ENCODE measurements at places on chromosomes 7 and 10.
A peak's percentile ranks its signal among the peaks of the same experiment; 100 is the strongest.

GRCh38 chr7:121187676-121188075 is 141.1 kb upstream of the WNT16 start:
- no peak for DNase-seq

DNA sequence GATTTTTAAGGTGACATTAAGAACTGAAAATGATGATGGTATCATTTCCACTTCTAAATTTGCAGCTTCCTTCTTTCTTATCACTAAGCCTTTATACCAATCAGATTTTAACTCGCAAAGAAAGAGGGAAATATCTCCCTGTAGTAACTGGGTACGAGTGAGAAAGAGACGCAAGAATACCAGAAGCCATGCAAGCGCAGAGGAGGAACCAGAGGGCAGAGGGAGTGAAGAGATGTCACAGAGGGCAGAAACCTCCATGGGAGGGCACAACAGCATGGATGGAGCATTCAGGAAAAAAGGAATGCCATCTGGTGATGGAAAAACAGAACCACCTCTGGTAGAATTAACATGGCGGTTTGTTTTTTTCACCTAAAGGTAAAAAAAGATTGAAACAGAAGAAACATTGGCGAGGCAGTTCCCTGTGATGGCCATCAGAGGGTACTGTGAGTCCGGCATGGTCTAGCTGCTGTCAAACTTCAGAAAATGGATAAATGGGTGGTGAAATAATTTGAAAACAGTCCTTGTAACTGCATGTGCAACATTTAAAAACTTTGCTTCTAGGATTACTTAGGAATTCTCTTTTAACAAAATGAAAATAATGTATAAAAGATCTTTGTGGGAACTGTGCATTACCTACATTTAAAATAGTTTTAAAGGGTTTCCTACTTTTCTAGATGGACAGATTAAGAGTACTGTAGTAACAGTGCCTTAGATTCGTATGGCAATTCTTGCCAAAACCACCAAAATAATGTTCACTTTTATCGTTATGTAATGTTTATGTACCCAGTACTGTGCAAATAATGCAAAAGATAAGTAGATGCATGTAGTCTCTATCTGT is 91.8 kb downstream of the ARHGAP12 start:
- DNase-seq, result no peak

DNA sequence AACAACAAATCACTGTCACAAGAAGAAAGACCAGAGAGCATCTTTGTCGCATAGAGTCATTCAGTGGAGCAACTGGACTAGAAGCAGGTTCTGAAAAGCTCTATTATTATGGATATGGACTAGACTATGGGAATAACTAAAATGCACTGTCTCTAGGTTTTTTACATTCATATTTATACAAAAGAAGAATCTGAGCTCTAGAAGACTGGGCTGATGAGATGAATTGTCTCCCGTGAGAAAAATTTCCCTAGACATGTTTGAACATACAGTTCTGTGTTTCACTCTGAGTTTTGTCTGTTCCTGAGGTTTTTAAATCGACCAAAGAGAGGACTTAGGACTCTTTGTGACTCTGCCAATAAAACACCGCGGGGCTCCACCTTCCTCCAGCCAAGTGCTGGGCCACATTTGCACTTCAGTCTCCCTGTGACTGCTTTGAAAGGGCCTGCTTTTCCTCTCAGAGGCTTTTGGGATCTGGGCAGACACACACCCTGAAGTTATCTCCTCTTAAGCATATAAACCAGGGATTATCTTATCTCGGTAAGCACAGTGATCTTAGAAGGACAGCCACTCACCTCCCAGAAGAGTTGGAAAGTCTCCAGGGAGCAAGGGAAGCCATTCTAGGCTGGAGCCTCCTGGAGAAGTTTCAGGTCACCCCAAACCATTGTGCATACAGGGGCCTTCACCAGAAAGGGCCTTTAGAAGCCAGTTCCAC is 101.0 kb upstream of the JCAD start:
- no peak for DNase-seq

DNA sequence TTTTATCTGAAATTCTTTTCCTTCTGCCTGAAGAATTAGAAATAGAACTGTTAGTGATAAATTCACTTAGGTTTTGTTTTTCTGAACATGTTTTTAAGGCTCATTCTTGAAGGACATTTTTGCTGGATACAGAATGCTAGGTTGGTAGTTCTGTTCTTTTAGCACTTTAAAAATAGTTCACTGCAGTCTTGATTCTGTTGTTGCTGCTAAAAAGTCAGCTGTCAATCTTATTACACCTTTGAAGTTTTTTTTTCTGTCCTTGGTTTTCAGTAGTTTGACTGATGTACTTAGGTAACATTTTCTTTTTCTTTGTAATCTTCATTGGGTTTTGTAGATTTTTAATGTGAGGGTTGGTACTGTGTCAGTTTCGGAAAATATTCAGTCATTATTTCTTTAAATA is 48.7 kb downstream of the C1GALT1 start:
- DNase-seq, result no peak

GRCh38 chr10:122342293-122343134 is 32.0 kb upstream of the PLEKHA1 start:
- peak; percentile 16 for DNase-seq

- no peak for DNase-seq
Measured at GRCh38 chr7:47352394-47352968, 229.4 kb downstream of the TNS3 start.

DNA sequence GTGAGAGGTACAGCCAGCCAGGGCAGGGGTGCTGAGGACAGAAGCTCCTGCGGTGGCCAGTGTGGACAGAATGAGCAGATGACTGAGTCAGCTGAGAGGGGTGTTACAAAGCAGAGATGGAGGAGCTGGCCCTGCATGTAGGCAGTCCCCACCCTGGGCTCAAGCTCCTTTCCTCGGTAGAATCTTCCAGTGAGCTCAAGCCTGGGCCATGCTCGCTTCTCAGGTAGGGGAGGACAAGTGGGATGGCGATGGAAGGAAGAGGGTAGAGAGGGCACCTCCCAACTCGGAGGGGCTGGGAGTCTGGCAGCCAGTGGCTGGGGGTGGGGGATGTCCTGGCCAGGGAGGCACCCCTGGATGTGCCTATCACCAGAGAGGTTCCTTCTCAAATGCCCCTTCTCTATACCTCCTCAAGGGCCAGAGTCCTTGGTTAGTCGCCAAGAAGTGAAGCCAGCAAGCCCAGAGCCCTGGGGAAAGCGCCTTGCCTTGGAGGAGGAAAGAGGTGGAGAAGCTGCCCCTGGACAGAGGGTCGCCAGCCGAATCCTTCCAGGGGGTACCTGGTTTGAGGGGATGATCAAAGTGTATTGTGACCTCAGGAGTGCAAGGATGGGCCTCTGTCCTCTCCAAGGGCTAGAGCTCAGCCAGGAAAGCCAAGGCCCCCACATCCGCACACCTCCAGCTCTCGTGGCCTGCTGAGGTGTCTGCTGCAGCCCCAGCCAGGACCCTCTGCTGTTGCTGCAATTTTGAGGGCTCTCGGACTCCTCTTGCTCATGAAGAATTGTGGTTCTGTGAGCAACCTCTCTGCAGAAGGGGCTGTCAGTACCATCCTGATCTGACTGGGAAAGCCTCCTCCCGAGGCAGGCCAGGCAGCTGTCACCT is 88.6 kb upstream of the MACROH2A2 start:
- DNase-seq, result no peak

GRCh38 chr10:11227103-11227502 is 209.4 kb downstream of the CELF2 start:
- DNase-seq, result no peak

Measured in activated T-helper 1 cell treated with anti-CD3 and anti-CD28 coated beads, Interleukin-2, amount 50 U/mL, for 16 hours (primary cell).